ENCODE measurements at places on chromosomes 11 and 22. TPM values are rescaled to one million over a fixed set of nuclear protein-coding genes. Genes with fewer than 3 reads are reported as not detected.

GRM5 gene
- total RNA-seq, result not detected

TREH gene
- total RNA-seq, result not detected

C11orf42 gene
- total RNA-seq, result not detected

CADM1 gene
- total RNA-seq, result 2.2 TPM

Measured in bronchus fibroblast of lung (primary cell).